ENCODE measurements at places on chromosomes 2 and 18.

- DNase-seq, result no peak
Observed at GRCh38 chr2:157327200-157327599, 1.6 kb upstream of the ERMN start.

DNA sequence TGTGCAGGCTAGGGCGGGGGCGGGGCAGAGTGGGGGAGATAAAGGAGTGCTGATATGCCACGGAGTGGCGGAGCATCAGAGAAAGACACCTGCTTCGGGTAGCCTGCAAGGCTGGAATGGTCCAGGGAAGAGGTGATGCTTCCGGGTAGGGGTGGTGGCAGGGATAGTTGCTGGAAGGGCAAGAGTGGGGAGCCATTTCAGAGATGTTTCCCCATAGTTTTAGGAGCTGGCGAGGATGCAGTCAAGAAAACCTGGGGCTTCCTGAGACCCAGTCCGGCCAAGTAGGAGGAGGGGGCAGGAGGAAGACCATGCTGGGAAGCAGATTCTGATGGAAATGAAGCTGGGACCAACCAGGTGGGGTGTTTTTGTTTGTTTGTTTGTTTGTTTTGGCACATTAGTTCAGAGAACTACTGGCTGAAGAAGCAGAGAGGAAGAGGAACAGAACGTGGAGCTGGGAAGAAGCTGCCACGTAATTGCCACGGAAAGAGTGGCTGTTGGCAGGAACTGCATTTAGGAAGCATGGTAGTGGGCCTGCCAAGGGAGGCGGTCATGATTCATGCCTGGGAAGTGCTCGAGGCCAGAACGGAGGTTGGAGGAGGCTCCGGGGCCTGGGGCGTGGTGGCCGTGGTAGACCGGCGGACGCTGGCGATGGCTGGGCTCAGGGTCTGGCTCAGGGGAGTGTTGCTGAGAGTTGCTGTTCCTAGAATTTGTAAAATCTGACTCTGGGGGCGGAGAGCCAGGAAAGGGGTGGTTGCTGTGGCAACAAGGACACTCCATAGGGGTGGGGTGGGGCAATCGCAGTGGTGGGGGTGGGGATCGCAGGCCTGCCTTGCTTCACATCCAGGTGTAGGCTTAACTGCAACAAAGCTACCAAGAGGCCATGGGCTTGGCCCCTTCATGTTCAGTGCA lies 8.6 kb upstream of the INPP5D start:
- DNase-seq, result no peak

DNA sequence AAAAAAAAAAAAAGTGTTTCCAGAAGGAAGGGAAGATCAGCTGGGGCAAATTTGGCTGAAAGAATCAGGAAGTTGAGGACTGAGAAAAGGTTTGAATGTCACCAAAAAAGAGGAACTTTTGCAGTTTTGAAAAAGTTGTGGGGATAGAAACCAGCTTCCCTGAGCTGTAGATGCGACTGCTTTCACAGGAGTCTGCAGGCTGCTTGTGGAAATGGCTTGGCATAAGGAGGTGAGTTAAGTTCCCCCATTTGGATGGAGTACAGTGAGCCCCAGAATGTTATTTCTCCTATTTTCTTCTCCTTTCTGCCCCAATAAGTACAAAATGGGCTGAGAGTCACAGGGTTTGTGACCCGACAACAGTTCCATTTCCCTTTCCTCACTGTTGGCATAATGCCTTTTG lies 16.5 kb upstream of the ME2 start:
- peak; percentile 46 for DNase-seq

- DNase-seq, result no peak
Observed at GRCh38 chr2:202172439-202173211, 65.8 kb downstream of the SUMO1 start.

DNA sequence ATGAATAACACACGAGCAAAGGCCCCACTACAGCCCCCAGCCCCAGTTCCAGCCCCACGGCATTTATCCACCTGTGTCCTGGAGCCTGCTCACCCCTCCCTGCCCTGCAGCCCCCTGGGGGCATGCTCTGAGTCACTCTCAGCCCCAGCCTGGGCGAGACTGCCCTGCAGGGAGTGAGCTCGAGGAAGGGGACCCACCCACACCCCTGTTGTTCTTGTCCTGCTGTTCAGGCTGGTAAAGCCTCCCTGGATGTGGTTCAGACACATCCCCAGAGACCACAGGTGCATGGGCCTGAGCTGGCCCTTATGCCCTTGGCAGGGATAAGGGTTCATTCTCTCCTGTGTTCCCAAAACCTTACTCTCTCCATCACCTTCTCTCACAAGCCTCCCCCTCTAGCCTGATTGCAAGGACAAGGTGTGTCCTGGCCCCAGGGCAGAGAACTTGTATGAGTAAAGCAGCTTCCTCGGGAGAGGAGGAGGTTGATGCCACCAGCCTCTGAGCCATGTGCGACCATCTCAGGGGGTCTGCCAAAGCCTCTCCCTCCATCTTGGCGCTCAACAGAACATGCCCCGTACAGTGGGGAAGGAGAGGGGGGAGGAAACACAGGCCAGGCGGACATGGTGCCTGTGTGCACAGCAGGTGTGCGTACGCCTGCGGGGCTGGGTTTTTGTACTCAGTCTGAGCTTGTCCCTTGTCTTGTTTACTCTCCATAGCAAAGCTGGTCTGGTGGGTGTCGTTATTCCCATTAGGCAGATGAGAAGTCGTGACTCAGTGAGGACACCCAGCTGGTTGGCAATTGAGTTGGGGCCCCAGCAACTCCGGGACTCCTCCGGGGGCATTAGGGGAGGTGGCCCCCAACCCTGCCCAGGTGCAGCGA lies 64.4 kb downstream of the CIB4 start:
- no peak for DNase-seq

DNA sequence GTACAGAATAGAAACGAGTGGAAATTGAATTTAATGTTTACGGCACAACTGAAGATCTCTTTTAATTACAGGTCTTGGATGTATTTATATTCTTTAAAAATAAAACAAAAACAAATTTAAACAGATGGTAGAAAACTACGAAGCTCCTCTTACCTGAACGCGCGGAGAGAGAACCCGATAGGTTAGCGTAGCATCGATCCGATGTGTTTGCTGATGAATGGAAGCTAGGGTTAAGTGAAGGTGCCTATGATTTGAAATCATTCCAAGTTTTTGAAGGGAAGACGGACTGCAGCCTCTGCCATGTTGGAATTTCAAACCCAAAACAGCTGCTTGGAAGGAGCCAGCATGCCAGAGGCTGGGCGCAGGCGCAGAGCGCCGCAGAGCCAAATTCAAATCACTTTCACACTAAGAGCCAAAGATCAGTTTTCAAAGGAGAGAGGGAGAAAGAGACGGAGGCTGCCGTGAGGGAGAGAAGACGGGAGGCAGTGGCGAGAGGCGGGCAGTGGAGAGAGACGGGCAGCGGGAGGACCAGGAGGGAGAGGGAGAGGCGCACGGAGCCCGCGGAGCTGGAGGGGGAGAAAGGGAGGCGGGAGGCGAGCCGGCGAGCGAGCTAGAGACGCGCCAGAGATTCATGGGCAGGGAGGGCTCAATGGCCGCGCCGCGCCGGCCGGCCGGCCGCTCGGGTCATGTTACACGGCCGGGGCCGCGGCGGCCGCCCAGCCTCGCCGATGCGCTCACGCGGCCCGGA lies at the start of gene FIGN:
Gene FIGN, minus strand, starts transcription at position 324 of the 748 bp plus-strand sequence. CDS start 1,081 bp downstream, outside the sequence.
- no peak for DNase-seq

DNA sequence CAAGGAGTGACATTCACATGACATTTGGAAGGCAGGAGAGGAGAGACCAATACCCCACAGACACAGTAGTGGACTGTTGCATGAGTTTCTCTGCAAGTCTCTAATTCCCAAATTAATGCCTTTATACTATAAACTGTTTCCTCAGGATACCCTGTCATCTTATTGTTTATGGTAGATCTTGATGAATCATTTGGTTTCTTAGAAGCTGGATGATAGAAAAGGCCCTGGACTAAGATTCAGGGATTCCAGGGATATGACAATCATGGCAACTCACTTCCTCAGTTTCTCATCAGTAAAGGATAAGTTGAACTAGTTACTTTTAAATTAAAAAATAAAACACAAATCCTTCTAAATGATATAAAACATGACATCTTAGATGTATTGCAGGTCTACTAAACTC lies 292.5 kb downstream of the TDRD15 start:
- DNase-seq, result no peak

- DNase-seq, result no peak
Observed at GRCh38 chr2:59779571-59779970, 773.9 kb downstream of the BCL11A start.

DNA sequence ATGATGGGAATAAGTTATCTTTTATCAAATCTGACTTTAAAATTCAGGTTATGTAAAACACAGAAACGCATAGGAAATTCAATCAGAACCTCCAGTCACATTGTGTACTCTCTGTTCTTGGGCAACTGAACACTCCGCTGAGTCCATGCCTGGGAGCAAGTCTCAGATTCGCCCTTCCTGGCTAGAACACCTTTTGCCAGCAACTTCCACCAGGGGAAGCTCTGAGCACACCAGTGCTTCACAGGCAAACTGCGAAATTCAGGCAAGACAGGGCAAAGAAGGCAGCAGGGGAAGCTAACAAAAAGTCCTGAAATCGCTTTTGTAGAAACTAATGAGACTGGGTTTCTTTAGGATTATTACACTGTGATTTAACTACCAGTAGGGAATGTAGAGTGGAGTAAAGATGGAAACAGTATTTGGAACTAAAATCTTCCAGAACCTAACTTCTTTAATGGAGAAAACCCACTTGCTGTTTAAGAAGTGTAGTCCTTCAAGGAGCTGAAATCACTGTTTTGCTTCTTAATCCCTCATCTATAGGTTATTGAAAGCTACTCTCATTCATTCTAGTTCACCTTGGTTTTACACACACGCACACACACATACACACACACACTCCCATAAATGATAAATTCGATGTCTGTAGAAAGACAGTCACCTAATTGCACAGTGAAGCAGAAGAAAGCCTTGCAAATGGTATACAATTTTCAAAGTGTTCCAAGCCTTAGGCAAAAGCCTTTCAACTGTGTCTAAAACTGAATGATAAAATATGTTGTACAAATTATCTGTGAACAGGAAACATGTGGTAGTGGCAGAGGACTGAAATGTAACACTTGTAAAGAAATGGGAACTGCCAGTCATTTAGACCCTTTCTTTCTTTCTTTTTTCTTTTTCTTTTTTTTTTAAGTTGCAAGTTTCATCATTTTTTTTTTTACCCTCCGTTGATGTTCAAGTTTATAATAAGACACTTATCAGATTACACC lies 214.5 kb downstream of the TMEM182 start:
- DNase-seq, result no peak

DNA sequence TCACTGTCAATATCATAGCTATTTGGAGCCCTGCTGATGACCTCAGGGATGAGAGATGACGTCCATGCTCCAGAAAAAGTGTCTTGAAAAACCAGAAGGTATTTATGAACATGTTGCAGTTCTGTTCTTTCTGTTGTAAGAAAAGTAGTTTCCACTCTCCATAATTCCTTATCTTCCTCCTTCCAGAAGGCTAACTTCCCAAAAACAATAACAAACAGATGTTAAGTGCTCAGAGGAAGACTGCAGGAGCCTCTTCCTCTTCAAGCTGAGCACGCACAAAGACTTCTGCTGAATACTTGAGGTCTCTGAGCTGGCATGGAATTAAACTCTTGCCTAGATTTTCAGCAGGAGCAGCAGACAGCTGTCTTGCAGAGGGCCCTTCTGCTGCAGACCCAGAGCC lies 434.5 kb upstream of the KLHL29 start:
- no peak for DNase-seq

- DNase-seq, result no peak
Observed at GRCh38 chr2:132911726-132912724, 242.0 kb upstream of the LYPD1 start.

- DNase-seq, result no peak
Observed at GRCh38 chr2:12361506-12361905, 355.2 kb upstream of the TRIB2 start.

DNA sequence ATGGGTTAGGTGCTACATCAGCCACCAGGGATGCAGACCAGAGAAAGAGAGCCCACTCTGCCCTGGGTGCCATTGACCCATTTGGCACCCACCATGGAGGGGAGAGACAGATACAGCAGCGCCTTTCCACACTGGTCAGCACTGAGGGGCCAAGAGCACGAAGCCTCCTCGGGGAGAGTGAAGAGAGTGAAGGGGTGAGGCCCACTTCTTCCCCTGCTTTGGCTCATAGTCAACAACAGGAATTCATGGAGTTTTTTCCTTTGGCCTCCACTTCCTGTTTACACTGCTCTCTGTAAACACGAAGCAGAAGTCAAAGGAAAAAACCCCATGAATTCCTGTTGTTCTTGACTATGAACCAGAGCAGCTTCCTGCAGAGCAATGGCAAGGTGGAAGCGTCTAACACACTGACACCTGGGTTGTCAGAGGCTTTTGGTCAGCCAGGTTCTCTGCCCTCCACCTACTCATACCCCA lies 80.0 kb downstream of the CCDC93 start:
- no peak for DNase-seq

GRCh38 chr2:85950743-85951142 lies 62.0 kb upstream of the ST3GAL5 start:
- no peak for DNase-seq

DNA sequence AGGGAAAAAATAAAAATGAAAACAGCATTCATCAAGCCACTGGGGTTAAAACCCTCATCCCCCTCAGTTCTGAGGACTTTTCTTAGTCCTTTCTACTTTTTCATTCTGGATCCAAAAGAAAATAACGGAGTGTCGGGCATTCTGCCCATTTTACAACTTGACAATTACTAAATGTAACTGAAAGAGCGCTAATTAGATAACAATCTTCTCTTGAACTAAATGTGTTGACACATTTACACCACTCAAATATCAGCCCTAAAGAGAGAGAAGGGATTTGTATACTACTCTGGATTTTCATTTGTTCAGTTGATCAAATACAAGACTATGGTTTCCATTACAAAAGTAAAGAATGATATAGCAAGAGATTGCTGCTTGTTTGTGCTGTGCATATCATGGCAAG lies 27.5 kb downstream of the ABCA12 start:
- DNase-seq, result no peak

GRCh38 chr2:47357483-47357882 lies 45.5 kb upstream of the MSH2 start:
- no peak for DNase-seq

GRCh38 chr2:36463365-36463764 lies 107.8 kb downstream of the CRIM1 start:
- no peak for DNase-seq

Measured in SIG-M5 (cell line).